ENCODE measurements at places on chromosomes 11 and 22.

DNA sequence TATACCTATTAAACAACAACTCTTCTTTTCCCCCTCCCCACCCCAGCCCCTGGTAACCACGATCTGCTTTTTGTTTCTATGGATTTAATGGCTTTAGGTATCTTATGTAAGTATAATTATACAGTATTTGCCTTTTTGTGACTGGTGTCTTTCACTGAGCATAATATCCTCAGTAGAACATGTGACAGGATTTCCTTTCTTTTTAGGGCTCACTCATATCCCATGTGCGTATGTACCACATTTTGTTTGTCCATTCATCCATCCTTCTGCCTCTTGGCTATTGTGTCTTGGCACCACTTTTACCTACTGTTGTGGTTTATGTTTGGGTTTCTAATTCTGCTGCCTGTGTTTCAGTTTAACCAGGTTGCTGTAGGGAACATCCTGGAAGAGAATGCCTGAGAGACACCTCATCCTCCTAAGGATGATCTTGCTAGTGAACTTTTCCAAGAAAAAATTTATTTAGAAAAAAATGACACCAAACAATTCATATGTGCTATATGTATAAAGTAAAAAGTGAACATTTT is 77.6 kb upstream of the SESN3 start:
- no peak for DNase-seq

GRCh38 chr11:117618302-117618981 is 178.6 kb downstream of the DSCAML1 start:
- DNase-seq, result no peak

DNA sequence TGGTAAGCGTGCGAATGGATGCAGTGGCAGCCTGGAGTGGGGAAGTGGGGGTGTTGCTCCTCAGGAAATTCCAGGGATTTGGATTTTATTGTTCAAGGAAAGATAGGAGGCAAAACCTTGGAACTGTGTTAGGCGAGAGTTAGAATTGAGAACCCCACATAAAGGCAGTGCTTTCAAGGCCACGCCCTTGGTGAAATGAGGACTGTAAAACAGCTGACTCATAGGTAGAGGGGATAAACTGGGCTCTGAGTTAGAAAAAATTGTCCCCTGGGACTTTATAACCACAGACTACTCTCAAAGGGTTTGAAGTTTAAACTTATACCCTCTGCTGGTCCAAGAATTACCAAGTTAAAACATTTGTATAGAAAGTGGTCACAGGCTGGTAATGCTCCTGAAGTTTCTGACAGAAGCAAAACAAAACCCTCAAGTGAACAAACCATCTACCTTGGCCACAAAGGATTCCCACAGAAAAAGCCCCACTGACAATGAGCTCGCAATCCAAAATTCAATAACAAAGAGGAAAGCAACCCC is 250.3 kb upstream of the TBCEL start:
- no peak for DNase-seq

DNA sequence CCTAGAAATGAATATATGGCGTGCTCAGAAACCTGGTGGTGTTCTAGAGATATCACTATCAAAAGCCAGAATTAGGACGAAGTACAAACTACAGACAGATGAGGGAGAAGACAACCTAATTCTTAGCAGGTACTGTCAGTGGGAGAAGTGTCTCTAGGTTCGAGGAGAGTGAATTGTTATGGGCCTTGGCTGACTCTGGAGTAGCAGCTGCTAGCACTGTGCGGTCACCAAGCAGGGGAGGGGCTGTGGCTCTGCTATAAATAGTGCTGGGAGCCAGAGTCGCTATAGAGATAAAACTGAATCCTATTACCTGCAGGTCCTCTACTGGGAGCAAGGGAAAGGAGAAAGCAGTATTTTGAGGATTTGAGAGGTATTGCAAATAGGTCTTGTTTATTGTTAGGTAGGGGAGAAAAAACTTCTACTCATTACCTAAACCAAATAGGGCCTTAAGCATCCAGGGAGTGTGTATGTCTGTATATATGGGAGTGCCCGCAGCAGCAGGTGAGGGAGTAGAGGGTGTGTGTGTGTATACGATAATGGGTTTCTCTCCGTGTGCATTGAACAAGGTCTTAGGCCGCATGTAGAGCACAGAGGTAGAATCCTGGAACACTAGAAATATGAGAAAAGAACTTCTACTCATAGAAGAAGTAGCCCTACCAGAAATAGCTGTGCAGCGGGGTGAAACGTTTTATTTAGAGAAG is 2.2 kb downstream of the MADD start:
- no peak for DNase-seq

- DNase-seq, result no peak
These were observed 17.1 kb downstream of the TOM1 start for GRCh38 chr22:35316751-35317150.

DNA sequence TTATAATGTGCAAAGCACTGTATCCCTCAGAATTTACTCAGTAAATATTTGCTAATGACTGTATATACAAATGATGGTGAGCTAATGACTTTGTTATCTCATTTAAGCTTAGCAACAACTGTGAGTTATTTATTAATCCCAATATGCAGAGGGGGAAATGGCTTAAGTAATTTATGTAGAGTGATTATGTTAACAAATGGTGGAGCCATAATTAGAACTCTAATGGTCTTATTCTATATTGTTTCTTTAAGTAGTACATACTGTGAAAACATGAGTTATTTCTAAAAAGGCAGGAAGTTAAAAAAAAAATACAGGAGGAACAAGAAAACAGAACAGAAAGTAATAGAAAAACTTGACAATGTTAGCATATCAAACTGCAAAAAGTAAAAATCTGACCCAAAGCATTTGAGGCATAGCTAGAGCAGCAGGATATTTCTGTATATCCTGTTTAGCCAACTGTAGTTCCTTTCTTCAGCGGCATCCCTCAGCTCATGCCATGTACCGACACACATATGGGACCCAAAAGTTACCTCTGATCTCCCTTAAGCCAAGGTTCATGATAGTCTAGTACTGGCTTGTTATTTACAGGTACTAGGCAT is 94.2 kb downstream of the FCHSD2 start:
- no peak for DNase-seq

DNA sequence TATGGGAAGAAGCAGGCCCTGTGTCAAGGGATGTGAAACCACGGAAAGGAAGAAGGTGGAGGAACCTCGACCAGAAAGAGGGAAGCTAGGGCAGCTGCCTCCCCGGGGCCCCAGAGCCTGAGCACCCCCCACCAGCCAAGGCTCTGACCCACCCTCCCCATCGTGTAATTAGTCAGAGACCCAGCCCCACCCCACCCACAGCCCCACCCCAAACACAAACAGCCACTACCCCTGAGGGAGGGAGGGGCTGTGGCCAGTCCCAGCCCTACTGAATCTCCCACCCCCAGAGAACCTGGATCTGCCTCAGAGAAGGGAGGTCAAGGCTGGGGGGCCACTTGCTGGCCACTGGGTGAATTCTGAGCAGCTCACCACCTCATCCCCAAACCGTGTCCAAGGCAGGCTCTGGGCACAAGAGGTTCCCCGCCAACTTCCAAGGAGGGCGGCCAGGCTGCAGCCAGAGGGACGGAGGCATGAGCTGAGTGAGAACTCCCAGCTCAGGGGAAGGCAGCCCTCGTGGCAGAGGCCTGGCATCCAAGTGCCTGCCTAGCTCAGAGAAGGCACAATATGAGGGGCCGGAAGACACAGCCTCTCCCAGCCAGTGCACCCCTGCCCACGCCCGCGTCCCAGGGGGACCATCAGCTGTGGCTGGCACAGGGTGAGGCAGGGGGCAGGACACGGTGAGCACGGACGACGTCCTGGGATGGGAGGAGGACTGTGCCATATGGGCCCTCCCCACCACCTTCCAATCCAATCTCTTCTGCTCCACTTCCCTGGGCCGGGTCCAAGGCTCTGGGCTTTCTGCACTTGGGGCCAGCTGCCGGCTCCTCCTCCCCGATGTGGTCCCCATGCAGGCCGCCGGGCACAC is 2.7 kb downstream of the PLXNB2 start:
- DNase-seq, result no peak

GRCh38 chr11:131800452-131800851 is 430.0 kb downstream of the NTM start:
- DNase-seq, result no peak

- peak; percentile 36 for DNase-seq
These were observed 132.8 kb upstream of the PITPNB start for GRCh38 chr22:28051787-28052356.

DNA sequence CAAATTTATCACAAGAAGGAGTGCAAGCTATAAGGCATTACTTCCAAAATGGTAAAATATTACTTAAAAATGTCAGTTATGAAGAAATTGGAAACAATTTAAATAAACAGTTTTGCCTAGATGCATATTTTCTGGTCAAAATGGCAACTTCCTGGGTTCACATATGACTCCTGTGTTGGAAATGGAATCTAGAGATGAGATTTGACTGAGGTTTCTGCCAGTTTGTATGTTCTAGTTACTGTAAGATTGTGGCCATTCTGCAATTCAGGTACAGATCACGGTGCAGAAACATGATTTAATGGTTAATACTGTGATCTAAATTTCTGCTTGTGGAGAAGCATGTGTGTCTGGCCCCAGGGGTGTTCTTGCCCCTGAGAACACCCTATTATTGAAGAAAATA is 3.4 kb upstream of the OR4C6 start:
- DNase-seq, result no peak

- peak; percentile 74 for DNase-seq
These were observed at the start of gene PRAME for GRCh38 chr22:22558972-22559603. Gene PRAME, minus strand, starts transcription at chr22:22559265. Its CDS starts 2,433 bp downstream, at chr22:22556832.

DNA sequence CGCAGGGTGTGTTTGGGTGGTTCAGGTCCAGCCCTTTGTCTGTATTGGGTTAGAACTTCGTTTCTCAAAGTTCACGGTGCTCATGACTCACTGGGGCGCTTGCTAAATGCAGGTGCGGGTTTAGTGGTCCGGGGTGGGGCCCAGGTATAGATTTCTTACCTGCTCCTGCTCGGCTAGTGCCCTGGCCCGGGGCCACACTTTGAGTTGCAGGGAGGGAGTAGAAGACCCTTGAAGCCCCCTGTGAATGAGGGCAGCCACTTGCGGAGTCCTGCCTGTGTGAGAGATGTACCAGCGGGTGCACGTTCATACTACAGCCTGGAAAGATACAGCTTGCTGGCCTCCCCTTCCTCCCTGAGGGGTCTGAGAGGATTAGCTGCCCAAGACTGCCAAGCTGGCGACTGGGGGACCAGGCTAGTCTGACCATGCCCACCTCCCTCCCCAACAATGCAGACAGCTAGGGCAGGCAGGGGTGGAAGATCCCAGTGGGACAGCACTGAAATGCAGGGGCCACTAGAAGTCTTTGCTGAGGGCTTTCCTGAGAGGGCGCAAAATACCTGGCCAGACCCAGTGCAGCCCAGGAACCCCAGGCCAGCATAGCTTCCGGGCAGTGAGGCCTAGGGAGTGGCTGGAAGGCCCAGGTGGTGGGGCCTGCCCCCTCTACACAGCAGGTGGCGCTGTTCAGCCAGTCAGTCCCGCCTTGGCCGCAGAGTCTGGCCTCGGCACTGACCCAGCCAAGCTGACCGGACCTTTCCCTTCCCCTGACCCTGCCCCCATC is 5.1 kb upstream of the MYRF start:
- peak; percentile 67 for DNase-seq

GRCh38 chr11:75536786-75537641 is 11.3 kb upstream of the GDPD5 start:
- peak; percentile 58 for DNase-seq

- DNase-seq, result no peak
These were observed 192.6 kb upstream of the E2F8 start for GRCh38 chr11:19433367-19433766.

- DNase-seq, result no peak
These were observed 84.7 kb downstream of the BTBD10 start for GRCh38 chr11:13378316-13378715.

DNA sequence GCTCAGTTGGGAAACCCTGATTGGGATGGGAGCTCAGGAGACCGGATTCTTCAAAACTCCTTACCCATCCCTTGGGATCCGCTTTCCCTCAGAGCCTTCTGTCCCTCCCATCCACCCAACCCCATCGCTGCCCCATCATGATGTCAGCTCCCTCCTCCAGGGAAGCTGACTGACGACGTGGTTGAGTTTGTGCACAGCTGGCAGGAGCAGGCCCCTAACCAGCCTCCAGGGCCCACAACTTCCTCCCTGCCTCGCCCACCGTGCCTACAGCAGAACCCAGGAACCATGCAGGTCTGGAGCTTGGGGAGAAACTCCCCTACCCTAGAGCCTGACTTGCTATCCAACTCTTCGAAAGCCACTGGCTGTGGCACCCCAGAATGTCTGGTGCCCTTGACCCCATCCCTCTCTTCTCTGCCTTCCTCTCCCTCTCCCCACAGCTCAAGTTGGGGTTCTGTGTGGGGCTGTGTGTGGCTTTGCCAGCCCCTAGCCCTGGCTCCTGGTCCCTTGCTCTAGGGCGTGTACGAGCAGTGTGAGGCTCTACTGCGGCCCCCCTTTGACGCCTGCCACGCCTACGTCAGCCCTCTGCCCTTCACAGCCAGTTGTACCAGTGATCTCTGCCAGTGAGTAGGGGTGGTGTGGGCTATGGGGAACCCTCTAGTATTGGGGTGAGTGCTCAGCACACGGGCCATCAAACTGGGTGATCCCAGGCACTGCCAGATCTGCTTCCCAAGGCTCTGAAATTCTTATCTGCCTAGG is 11.1 kb downstream of the OTOG start:
- DNase-seq, result peak; percentile 26

DNA sequence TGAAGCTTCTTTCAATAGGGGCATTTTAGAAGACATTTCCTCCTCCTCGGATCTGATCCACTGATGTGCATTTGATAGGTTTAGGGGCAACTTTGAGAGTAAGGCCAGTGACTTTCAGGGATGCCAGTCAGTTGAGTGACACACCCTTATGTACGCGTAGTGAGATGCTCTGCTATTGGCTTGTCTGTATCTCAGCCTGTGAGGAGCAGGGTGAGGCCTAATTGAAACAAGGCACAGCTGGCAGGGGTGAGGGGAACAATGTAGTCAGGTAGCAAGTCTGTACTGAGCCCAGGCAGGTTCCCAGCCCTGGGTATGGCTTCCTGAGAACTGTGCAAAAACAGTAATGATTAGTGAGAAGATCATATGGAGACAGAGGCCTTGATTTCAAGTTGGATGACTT is 61.5 kb downstream of the STIM1 start:
- DNase-seq, result no peak

DNA sequence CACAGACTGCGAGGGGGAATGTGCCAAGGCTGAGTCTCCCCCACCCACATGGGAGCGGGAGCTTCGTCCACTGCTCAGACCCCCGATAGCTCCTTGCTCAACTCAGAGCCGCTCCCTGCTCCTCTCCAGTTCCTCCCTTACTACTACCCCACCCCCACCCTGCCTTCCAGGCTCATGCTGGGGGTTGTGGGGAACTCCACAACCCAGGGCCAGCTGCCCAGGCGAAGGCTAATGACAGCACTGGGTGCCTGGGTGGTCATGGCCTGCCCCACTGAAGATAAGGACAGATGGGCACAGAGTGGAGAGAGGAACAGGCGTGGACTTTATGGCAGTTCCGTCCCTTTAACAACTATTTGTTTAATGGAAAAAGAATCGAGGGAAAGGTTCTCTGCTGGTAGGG is 73.7 kb downstream of the PDE2A start:
- DNase-seq, result no peak

GRCh38 chr11:32056438-32056837 is 34.4 kb upstream of the RCN1 start:
- DNase-seq, result no peak
